ENCODE measurements at places on chromosomes 2 and 18. TPM values are rescaled to one million over a fixed set of nuclear protein-coding genes. Genes with fewer than 3 reads are reported as not detected.

Gene PLGLB2
- total RNA-seq, result 3.2 TPM

Gene PIK3C3
- total RNA-seq, result 61.1 TPM

Gene PSD4
- total RNA-seq, result 85.3 TPM

Gene DAPL1
- not detected for total RNA-seq

- no peak for DNase-seq
These were observed 2.3 kb upstream of the KIF1A start for GRCh38 chr2:240822280-240822847.

DNA sequence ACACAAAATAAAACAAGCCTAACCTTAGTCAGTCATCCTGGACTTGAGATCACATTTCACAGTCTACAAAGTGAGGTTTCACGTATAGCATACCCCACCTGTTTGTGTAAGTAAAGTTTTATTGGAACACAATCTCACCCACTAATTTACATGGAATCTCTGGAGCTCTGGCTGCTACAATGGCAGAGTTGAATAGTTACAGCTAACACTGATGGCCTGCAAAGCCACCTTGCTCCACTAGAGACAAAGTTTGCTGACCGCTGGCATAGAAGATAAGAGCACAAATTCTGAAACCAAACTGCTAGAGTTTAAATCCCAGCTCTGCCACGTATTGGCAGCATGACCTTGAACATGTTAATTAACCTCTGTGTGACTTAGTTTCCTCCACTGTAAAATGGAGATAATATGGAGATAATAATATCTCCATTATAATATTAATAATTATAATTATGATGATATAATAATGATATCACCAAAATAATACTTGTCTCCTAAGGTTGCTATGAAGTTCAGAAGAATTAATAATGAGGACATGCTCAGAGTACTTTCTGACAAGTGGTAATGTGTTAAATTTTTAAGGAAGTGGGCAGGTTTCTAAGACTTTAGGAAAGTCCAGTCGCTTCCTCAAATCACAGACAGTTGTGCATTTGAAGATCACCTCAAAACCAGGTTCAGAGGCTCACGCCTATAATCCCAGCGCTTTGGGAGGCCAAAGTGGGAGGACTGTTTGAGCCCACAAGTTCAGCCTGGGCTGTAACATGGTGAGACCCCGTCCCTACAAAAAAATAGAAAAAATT lies 204.6 kb downstream of the SH3RF3 start:
- DNase-seq, result no peak

DNA sequence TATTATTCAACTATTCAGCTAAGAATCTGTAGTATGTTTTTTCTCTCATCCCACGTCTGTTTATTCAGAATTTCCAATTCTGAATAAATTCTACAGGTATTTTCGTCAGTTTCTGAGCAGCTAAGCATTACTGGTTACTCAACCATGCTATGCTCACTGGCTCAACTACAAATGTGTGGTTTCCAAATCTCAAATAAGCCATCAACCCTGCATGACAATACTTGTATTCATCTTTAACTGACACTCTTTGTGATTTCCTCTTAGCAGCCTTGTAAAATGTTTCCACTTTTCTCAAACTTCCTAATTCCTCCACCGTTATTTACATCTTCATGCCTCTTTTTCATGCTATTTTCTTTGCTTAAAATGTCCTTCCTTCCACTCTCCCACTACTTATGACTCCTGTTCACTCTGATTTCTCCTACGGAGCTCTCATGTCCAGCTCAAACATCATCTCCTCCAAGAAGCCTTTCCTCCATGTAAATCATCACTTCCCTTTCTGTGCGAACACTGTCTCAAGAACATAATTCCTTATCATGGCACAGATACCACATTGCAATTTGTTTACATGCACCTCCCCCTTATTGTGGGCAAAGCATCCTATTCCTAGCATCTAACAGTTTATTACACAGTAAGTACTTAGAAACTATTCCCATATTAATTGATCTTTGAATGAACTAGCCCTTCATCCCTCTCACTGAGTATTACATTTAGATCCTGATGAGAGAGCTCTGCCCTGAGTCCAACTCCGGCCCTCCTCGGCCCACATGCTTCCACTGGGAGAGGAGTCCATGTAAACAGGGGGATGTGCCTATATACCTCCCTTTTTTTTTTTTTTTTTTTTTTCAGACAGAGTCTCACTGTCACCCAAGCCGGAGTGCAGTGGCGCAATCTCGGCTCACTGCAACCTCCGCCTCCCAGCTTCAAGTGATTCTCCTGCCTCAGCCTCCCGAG lies 10.5 kb downstream of the CCDC88A start:
- DNase-seq, result no peak

- DNase-seq, result no peak
These were observed 38.3 kb upstream of the DNMT3A start for GRCh38 chr2:25380023-25380422.

GRCh38 chr18:23228102-23229061 lies 93.1 kb downstream of the CABLES1 start:
- peak; percentile 74 for DNase-seq

DNA sequence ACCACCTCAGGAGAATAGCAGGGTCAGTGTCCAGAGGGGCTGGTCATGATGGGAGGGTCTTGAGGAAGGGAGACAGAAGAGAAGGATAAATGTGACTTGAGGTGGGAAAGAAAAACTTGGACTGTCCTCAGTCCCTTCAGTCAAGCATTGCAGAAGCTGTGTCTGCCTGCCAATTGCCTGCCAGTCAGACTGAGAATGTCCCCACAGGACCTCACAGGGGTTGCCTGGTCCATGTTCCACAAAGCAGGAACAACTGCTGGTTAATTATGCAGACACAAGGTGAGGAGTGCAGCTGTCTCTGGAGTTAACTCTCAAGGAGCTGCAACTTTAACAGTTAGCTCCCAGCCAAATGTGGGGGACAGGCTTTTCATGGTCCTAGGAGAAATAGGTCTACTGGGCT lies 75.7 kb downstream of the TRIM43 start:
- no peak for DNase-seq

GRCh38 chr2:101109451-101110118 lies 41.6 kb downstream of the TBC1D8 start:
- no peak for DNase-seq

DNA sequence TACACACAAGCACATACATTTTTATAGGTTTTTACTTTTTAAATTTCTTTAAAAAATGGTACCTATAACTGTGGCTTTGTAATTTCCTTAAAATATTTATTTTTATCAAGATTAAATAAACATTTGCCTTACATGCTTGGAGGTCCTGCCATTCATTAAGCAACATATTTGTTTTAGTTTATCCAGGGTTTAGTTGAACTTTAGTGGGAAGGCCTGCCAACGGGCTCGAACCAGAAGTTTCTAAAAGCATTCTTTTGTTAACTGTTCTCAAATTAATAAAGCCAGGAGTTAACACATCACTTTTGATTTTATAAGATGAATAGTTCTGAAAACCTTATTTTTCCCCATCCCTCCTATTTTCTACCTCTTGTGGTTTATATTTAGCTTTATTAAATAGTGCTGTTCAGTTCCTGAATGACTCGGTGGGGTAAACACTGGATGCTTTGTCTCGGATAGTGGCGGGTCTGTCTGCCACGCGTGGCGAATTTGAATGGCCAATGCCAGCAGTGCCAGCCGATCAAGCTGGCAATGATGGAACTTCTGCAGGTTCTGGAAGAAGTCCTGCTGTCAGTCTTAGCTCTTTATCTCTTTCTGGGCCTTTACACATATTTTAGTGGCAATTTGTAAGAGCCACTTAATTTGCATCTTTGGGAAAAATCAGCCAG lies 32.2 kb downstream of the SH3YL1 start:
- DNase-seq, result no peak

GRCh38 chr2:46924038-46924437 lies 8.4 kb upstream of the MCFD2 start:
- peak; percentile 31 for DNase-seq

GRCh38 chr2:175203621-175204496 lies 22.3 kb upstream of the ATP5MC3 start:
- peak; percentile 87 for DNase-seq

- no peak for DNase-seq
These were observed 811 bp upstream of the SCG2 start for GRCh38 chr2:223602972-223603371.

All from Karpas-422 (cell line).